ENCODE measurements at places on chromosomes 5 and 9. TPM values are rescaled to one million over a fixed set of nuclear protein-coding genes. Genes with fewer than 3 reads are reported as not detected.

Gene ZNF354C
- total RNA-seq, result 4.9 TPM

GRCh38 chr9:12697719-12698118 is 4.5 kb downstream of the TYRP1 start:
- DNase-seq, result no peak

DNA sequence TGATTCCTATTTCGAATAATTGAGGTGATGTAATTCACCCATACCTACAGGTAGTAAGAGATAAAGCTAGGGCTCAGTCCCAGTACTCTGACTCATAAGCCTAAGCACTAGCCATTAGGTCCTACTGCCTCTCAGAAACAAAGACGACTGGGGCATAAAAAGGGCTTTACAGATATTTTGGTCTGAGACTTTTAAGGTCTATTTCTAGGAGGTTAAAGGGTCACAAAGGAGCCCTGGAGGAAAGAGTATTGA is 69.8 kb downstream of the SGCD start:
- DNase-seq, result no peak

DNA sequence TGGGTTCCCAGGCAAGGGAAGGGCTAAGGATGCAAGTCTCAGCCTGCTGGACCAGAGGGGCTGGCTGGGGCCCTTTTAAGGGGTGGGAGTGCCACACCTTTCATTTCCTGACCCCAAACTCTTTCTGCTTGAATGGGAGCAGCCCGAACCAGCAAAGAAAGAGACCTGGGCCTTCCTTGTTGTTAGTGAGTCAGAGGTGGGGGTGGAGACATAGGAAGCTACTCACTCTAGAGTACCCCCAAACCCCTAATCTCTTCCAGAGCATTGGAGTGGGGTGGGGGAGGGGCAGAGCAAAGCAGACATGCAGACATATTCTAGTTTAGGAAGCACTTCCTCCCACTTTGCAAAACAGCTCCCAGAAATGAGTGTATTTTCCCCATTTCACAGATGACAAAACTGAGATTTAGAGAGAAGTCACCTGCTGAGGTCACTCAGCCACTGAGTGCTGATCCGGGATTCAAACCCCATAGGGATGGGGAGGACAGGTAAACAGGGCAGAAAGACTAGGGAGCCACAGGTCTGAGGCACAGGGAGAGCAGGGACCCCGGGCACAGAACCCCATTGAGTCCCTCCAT is 6.0 kb upstream of the AQP3 start:
- no peak for DNase-seq

GRCh38 chr9:85984457-85984856 is 43.5 kb downstream of the NAA35 start:
- no peak for DNase-seq

- no peak for DNase-seq
Observed at GRCh38 chr5:176173647-176174046, 64.6 kb upstream of the SIMC1 start.

Gene SIT1
- total RNA-seq, result not detected

Gene SVEP1
- under 0.01 TPM for total RNA-seq

- DNase-seq, result no peak
Observed at GRCh38 chr9:120344230-120344629, 235.7 kb downstream of the CDK5RAP2 start.

Gene CDC42SE2
- 47.6 TPM for total RNA-seq

DNA sequence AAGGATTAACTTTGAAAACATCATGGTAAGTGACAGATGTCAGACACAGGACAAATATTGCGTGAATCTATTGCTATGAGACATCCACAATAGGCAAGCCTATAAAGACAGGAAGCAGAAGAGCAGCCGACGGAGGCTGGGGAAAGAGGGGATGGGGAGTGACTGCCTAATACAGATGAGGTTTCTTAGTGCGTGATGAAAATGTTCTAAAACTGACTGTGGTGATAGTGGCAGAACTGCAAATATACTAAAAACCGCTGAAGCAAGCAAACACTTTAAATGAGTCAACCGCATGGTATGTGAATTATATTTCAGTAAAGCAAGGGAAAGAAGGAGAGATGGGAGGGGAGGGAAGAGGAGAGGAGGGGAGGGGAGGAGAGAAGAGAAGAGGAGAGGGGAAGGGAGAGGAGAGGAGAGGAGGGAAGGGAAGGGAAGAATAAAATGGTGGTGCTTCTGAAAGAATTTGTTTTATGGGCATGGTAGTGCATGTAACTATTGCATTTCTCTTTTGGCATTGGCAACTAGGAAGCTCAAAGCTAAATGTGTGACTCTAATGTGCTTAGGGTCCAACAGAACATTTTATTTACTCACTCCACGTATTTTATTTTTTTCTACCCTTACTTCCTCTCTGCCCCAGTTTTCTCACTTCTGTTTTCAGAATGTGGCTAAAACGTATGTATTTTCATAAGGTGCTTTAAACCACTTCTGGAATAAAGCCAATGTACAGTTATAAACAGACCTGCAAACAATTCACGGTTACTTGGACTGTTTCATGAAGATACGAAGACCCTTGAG is 21.3 kb downstream of the AKNA start:
- DNase-seq, result no peak

- DNase-seq, result no peak
Observed at GRCh38 chr5:127060470-127060985, 12.8 kb downstream of the C5orf63 start.

DNA sequence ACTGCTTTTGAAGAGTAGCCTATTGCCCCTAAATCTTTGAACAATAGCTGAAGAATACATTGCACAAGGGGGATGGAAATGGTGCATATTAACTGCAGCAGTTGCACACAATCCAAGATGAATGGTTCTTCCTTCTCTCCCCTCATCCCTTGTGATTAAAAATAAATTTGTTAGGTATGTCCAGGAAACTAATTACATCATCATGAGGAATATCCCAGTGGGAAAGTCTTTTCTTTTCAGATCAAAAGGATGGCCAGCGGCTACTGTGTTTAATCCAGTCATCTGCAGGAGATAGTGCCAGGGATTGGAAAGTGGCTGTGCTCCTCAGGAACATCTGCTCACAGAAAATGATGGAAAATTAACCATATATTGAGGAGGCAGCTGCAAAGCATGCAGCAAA is 508.4 kb upstream of the SEMA6A start:
- no peak for DNase-seq

Gene SLC22A4
- 5.7 TPM for total RNA-seq

DNA sequence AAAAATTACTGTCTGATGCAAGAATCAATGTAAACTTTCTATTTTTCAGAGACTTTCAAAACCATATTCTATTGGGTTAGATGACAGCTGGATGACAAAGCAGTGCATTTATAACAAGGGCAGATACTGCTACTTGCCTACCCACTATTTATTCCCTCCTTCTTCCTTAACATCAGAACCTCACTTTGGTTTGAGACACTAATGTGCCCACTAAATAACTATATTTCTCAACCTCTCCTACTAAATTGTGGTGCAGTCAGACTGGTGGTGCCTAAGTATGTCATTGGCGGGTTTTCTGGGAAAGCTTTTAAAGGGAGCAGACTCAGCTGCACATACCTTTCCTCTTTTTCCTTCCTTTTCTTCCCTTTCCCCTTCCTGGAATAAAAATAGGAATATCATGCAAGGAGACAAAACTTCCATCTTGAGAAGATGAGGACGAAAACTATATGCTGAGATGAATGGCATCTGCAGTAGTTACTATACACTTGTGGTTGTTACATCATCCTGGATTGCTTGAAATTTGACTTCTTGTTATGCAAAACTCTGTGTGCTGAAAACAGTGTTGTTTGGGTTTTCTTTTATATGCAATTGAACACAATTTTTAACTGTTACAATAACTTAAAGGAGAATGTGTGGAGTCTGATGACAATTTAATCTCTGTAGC is 43.8 kb downstream of the PRR16 start:
- no peak for DNase-seq

Gene LRRC19
- total RNA-seq, result not detected

Measured in dermis microvascular lymphatic vessel endothelial cell (primary cell).